ENCODE measurements at places on chromosomes 1 and 21.

DNA sequence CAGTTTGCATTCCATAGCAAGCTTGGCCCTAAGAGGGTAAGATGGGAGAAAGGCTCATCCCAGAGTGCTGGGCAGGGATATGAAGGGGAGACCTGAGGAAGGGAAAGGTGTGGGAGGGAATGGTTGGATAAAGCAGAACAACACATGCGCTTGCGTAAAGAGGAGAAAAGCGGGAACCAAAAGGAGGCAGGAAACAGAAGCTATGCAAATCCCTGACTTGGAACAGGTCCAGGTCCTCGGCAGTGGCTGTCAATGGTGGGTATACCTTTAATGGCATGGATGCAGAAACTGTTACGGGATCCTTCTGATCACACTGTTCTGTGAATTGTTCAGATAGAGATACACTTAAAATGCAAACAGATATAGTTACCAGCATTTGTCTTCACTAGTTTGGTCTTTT is 455.6 kb downstream of the SIPA1L2 start:
- DNase-seq = no peak

DNA sequence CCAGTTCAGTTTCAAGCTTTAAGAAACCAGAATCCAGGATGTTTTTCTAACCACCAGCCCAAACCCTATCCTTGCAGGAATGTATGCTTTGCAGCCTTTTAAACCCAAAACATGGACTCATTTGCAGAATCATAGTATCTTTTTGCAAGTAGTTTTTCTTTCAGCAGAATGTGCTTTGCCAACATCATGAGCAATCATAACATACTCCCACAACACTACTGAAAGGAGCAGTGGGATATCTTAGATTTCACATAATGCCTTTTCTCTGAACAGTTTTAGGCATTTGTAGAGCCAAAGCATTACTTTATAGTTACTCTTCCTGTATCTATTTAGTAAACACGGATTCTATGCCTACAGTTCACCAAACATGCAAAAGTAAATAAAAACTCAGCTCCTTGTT is 10.0 kb upstream of the SH2D2A start:
- no peak for DNase-seq

DNA sequence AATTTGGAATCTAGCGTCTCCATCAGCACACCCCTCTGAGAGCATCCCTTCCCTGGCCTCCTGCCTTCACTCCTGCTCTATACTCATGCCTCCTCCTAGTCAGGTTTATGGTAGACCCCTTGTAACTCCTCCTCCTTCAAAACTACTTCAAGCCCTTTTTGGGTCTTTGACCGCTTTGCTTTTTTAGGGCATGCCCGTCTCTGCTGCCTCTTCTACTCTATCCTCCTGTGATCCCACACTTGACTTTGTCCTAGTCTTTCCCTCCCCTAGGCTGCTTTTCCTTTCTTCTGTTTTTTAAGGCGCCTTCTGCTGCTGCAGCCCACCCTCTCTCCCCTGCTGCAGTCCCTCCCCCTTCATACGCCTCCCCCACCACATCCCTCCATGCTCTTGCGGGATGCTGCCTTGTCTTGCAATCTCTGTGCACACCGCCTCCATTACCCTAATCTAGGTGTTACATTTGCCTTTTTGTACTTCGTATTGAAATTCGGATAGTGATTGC is 1.5 kb downstream of the SNX27 start:
- no peak for DNase-seq

- DNase-seq = peak; percentile 77
Observed at GRCh38 chr1:40802078-40802741, 18.6 kb downstream of the KCNQ4 start.

- no peak for DNase-seq
Observed at GRCh38 chr1:235998812-235999211, 66.1 kb downstream of the NID1 start.

GRCh38 chr1:169945181-169945580 is 51.5 kb upstream of the SCYL3 start:
- no peak for DNase-seq

- no peak for DNase-seq
Observed at GRCh38 chr1:32464716-32465577, at the start of gene ZBTB8B. Gene ZBTB8B, plus strand, starts transcription at chr1:32465072. Its CDS starts 5,553 bp downstream, at chr1:32470625.

DNA sequence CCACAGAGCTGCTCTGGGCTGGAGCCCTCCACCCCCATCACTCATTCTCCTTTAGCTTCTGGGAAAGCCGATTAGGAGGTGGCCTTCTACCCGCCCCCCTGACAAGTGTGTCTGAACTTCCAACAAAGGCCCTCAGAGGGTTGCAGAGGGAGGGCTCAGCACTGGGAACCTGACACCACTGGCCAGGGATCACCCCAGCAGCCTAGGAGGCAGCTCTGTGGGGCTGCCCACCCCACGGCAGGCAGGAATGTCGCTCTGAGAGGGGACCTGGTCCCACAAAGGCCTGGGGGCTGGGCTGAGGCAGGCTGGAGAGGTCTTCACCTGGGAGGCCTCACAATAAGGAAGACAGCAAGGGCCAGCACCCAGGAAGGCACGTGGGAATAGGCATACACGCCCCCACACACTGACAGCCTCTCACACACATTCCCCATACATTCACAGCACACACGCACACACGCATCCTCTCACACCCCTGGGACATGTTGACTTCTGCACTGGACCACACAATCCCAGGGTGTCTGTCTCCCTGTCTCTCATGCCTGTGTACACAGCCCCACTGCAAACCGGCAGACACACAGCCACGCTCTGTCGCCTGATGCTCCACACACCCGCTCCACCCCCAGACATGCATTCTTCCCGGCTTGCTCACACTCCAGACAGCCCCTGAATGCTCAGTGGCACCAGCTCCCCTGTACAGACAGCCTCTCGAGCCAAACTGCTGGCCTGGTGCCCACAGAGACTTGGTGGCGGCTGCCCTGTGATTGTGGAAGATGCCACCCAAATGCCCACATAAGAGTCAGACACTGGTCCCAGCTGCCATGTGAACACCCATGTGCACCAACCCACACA is 30.7 kb downstream of the DMBX1 start:
- no peak for DNase-seq

- no peak for DNase-seq
Observed at GRCh38 chr1:12438349-12438924, 179.6 kb downstream of the DHRS3 start.

- DNase-seq = no peak
Observed at GRCh38 chr1:200473698-200474371, 64.0 kb upstream of the ZNF281 start.

GRCh38 chr21:42708107-42708506 is 54.7 kb downstream of the PDE9A start:
- no peak for DNase-seq

DNA sequence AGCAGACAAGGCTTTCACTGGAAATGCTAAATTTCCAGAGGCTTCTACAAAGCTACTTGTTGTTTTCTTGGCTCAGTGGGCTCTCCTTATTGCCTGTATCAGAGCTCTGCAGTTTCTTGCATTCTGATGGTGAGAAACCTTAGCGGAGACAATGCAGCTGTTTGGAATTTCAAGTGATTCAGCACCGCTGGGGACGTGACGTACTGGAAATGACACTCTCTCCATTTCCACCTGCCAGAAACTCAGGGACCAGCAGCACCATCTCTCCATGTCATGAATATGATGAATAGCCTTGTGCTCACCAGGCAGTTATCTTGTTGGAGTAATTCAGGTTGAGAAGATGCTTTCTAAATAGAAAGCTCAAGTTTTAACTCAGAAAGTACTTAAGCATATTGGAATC is 497.2 kb upstream of the DEPDC1 start:
- DNase-seq = no peak

DNA sequence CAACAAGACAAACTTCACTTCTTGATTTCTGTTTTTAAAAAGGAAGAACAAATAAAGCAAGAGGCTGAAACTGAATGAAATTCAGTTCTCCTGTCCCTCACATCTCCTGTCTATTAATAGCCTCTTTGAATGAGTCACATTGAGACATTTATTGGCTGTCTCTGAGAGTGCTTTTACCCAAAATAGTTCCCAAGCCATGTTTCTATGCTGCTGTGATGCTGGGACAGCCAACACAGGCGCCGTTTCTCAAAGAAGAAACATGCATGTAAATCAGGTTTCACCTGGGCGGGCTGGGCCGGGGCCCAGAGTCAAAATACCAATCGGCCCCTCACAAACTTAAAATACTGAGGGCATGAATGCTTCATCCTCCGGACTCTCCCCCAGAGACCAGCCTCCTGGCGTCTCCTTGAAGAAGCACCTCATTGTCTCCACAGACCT is 105.2 kb downstream of the EDEM3 start:
- DNase-seq = no peak

DNA sequence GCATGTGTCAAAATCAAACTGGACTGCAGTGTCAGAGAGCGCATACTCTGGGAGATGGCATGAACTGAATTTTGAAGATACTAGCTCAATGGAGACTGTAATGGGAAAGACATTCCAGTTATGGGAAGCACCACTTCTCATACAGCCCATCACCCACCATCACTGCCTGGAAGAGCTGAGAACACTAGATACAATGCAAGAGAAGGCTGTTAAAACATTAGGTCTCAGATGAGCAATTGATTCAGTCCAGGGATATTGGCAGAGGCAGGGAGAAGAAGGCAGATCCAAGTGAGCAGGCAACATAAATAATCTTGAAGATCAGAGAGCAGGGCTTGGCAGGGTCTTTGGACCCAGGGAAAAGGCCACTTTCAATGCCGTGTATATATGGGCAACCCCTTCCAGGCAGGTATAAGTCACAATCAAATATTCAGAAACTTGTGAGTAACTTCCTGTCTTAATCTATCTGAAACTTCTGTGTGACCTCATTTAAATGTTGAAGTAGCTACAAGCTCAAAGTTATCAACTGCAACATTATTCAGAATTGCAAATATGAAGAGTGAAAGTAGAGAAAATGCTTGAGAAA is 290.3 kb upstream of the SGIP1 start:
- DNase-seq = no peak
